Nucleus accumbens (tissue), 56 donors: ENCODE measurements at places on chromosomes 5 and 9.

- DNase-seq, result no peak
Measured at GRCh38 chr9:93112116-93112863, 16.3 kb downstream of the CARD19 start.

DNA sequence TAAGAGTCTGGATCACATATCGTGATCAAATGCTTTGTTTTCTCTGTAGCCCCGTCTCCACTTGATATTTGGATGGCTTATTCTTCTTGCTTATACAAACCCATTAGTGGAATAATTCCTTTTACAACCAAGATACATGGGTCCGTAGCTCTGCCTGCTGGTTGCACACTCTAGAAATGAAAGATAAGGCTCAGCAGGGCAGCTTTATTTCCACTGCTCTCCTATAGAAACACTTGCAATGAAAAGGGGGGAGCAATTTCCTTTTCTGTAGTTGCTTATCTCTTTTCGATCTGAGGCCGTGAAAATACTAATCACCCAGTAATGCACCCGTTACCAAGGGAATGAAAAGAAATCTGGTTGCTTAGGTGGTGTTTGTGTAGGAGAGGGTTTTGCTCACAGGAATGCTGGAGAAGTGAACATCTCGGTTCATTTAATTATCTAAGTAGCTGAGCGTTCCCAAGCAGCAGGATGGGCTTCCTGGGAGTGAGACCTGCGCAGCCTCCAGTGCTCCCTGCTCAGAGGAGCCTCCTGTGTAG is 131.7 kb downstream of the ADAMTS16 start:
- DNase-seq, result no peak

- DNase-seq, result no peak
Measured at GRCh38 chr9:86903734-86904085, 43.6 kb downstream of the GAS1 start.

DNA sequence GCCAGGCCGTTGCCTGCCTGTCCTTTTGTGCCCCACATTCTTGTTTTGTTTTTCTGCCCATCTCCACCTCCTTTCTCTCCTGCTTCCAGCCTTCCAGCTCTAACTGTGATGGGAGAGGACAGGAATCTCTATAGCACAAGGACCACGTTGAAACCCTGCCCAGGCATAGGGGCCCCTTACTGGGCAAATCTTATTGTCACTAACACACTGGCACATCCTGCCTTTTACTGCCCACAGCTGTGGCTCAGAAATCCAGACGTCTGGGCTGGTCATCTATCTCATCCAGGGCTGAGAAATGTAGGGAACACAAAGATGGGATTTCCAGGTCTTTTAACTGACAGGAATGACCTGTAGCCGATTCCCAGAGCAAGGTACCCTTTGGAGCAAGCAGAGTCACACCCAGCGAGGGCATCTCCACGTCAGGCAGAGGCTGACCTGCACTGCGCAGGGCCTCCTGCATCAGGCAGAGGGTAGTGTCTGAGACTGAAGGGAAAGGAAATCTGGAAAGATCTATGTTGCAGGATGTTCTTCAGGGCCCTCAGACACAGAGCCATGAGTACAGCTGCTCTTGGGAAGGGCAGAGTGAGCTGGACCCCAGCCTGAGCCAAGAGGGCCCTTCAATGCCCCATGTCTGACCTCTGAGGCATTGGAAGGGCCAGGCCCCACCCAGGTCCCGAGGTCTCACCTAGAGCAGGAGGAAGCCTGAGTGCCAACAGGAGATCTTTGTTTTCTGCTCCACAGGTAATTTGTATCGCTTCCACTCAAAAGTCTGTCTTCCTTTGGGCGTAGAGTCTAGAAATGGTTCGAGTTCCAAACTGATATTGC is 278.8 kb downstream of the FSTL4 start:
- no peak for DNase-seq

DNA sequence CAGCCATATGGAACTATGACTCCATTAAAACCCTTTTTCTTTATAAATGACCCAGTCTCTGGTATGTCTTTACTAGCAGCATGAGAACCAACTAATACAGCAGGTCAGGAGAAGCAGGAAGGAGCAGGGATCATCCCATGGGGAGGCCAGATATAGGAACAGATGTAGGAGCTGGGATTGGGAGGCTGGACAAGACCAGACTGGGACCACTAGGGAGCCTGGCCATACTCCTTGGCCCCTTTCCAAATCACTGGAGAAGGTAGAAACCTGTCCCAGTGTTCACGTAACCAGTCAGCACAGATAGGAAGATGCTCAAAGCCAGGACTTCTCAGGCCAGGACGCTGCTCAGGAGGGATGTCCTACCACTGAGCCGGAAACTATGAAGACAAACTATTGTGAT is 95.5 kb downstream of the LMX1B start:
- no peak for DNase-seq

GRCh38 chr5:67115246-67115645 is 81.4 kb downstream of the CD180 start:
- DNase-seq, result no peak
